Thymus (tissue), 14 donors: ENCODE measurements at places on chromosomes 11 and 22. TPM values are rescaled to one million over a fixed set of nuclear protein-coding genes. Genes with fewer than 3 reads are reported as not detected.

DNA sequence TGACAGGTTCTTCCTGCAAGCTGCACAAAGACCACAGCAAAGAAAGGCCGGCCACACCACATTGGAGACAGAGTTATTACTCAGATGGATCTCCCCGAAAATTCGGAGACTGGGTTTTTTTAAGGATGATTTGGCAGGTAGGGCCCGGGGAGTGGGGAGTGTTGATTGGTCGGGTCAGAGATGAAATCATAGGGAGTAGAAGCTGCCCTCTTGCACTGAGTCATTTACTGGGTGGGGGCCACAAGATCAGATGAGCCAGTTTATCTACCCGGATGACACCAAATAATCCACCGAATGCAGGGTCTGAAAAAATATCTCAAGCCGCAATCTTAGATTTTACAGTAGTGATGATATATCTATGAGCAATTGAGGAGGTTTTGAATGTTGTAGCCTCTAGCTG, 401.8 kb upstream of the FAT3 start:
- H3K27me3 ChIP-seq, result no peaks in the 10 kb centered on the region
- H3K4me1 ChIP-seq, result no peaks in the 10 kb centered on the region
- no peak overlapping the region for H3K27ac ChIP-seq

GRCh38 chr11:2444821-2445745, at the start of gene KCNQ1:
KCNQ1 (plus strand) TSS chr11:2445008; CDS start chr11:2445099, 91 bp downstream.
- H3K4me1 ChIP-seq, result peaks cover 18% of the 10 kb centered on the region
- DNase-seq, result no peak
- H3K27ac ChIP-seq, result no peak within 1 kb of the TSS
- peaks cover 73% of the 10 kb centered on the region for H3K27me3 ChIP-seq
- no peaks in the 10 kb centered on the region for H3K36me3 ChIP-seq

GRCh38 chr11:464316-464715, 14.2 kb downstream of the PTDSS2 start:
- no peak for DNase-seq
- no peaks in the 10 kb centered on the region for H3K27me3 ChIP-seq
- no peak overlapping the region for H3K4me3 ChIP-seq

DNA sequence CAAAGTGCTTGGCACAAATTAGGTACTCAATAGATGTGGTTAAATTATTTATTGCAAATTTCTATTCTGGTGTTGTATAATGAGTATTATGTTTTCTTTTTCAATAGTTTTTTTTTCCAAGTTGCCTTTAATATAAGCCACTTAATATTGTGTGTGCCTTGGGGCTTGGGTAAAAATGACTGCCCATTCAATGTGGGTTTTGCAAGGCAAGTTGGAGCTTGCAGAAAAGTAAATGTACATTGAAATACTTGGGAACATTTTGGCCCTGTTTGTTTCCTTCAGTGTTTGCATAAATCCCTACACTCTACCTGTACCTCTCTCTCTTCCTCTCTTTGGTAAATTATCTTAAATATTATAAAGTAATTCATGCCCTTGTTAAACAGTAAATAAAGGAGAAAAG, 2.1 kb upstream of the CCDC81 start:
- H3K27me3 ChIP-seq, result peaks cover 7% of the 10 kb centered on the region
- H3K27ac ChIP-seq, result no peak overlapping the region
- no peak overlapping the region for H3K4me3 ChIP-seq
- DNase-seq, result no peak
- H3K36me3 ChIP-seq, result no peaks in the 10 kb centered on the region

GRCh38 chr11:28596816-28597215, 488.6 kb downstream of the METTL15 start:
- H3K27ac ChIP-seq, result no peak overlapping the region
- H3K36me3 ChIP-seq, result no peaks in the 10 kb centered on the region
- no peaks in the 10 kb centered on the region for H3K27me3 ChIP-seq
- DNase-seq, result no peak
- no peak overlapping the region for H3K4me3 ChIP-seq
- no peaks in the 10 kb centered on the region for H3K4me1 ChIP-seq

Gene BID
- total RNA-seq, result 46.7 TPM

Gene KDM4D
- total RNA-seq, result 0.85 TPM

Gene PIWIL4
- 2.5 TPM for total RNA-seq
